ENCODE measurements at places on chromosomes 4 and X.
A peak's percentile ranks its signal among the peaks of the same experiment; 100 is the strongest.

DNA sequence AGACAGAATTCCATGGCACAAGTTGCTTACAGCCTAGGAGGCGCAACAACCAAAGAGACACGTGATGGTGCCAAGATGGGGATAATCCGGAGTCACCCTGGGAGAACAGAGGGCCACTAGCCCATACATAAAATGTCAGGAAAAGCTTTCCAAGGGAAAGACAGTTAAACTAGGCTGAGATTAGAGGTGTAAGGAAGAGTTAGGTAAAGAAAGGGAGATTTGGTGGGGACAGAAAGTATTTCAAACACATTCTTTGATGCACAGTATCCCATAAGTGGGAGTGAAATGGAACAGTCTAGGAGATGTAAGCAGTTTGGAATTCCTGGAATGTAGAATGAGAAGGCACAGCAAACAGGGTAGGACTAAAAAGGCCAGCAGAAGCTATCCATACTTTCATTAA is 860.9 kb upstream of the LCORL start:
- no peak for DNase-seq

- DNase-seq: no peak
Measured at GRCh38 chr4:45688341-45688740, 435.5 kb downstream of the GABRG1 start.

- DNase-seq: no peak
Measured at GRCh38 chr4:143658336-143658735, 42.1 kb downstream of the FREM3 start.

DNA sequence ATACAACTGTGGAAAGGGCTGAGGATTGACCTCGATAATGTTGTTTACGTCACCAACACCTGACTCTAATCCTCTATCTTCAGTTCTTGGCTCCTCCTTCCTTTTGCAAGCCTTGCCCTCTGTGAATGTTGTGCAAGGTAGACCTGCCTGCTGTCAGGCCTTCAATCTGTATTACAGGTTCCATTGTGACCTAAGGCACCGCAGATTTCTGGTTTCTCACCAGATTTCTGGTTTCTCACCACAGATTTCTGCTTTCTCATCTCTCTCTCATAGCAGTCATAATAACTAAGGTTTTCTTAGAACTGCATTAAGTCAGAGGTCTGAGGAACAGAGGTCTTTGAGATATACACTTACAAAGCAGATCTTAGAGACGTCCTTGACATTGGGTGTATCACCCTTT is 51.5 kb upstream of the ETNPPL start:
- peak; percentile 63 for DNase-seq

GRCh38 chrX:10101269-10101668 is 55.5 kb upstream of the CLCN4 start:
- DNase-seq: no peak

DNA sequence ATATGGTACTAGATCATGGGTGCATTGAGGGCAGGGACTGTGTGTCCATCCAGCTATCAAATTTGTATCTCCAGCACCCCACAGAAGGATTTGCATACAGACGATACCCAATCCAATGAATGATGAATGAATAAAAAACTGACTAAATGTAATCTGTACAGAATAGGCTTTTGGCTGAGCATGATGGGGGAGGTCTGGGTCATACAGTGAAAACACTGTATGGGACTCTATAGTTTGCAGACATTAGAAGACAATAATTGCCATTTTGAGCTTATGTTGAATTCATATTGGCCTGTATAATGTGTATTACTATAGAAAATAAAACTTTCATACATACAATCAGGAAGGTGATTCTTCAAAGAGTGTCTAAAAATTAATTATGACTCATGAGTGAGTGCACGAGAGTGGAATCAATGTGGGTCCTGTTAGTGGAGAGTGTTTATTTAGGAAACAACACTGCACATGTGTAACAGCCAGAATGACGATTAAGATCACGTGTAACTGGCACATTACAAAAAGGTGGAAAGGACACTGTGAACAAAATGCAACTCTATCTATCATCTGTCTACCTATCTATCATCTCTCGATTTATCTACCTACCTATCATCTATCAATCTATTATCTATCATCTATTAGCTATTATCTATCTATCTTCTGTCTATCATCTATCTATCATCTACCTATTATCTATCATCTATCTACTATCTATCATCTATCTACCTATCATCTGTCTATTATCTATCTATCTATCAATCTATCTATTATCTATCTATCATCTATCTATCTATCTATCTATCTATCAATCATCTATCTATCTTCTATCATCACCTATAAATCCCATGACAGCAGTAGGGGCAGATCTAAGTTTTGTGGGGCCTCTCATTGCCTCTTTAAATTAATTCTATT is 201.3 kb downstream of the PTTG2 start:
- no peak for DNase-seq

- DNase-seq: peak; percentile 67
Measured at GRCh38 chrX:69285881-69286564, 120.8 kb upstream of the PJA1 start.

DNA sequence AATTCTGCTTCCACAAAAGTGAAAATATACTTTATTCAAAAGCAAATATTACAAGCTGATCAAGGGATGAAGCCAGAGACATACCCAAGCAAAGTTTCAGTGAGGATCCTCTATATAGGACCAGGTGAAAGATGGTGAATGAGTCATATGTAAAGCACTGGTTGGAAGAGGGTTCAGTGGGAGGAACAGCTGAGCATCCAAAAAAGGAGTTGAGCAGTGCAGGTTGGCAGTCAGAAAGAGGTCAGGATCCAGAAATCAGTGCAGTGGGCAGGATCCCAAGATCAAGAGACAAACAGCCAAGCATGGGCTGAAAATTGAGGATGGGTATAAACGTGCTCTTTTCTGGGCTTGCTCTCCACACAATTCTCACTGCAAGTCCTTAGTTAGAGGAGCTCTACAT is 30.3 kb downstream of the OTC start:
- no peak for DNase-seq

- no peak for DNase-seq
Measured at GRCh38 chrX:136453771-136454170, 34.0 kb upstream of the BRS3 start.

GRCh38 chr4:101419336-101420135 is 72.2 kb upstream of the PPP3CA start:
- DNase-seq: peak; percentile 39

GRCh38 chr4:164542431-164542830 is 211.5 kb upstream of the SMIM31 start:
- no peak for DNase-seq

DNA sequence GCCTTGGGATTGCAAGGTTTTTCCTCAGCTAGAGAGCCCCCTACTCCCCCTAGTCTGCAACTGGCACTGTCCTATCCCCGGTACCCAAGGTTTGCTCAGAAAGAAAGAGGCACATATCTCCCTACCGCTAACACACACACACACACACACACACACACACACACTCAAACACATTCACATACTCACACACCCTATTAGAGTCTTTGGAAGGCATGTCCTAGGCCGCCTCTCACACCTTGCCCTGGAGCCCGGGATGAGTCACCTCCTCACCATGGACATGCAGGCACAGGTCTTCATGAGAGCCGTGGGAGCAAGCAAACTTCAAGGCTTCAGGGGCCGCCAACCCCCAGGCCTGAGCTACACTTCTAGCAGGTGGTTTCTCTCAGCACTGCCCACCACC is 49.2 kb downstream of the PJA1 start:
- DNase-seq: no peak

GRCh38 chrX:64097891-64098290 is 107.6 kb downstream of the AMER1 start:
- DNase-seq: no peak

- DNase-seq: no peak
Measured at GRCh38 chr4:81914623-81915022, 442.9 kb upstream of the RASGEF1B start.

DNA sequence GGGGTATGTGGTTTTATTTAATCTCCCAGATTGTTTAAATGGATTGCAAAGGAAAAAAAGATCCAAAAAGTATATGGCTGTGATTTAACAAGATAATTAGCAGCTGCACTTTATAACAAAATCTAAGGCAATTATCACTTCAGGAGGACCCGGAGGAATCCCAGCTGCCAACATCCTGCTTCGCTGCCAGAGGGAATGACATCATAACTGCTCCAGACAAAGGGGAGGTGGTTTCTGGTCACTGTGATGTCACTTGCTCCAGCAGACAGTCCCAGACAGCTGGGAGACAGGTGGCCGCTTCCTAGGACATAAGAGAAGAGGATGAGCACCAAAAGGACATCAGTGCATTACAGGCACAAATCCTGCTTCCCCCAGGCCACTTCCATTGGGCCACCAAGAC is 371.0 kb downstream of the BCOR start:
- no peak for DNase-seq

DNA sequence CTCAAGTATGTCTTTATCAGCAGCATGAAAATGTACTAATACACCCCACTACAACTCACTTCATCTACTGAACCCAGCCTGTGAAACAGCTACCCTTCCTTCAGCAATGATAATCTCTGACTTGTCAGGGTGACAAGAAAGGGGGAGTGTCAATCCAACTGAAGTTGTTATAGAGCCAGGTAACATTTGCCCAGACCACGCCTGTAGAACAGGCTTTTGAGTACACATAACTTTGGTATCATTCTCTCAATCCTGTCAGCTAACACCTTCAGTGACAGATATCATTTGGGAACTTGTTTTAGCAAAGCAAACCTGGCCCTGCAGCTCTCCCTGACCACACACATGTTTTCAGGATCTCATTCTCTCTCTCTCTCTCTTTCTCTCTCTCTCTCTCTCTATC is 592.2 kb downstream of the SMARCA1 start:
- no peak for DNase-seq

GRCh38 chr4:78210694-78211410 is 153.7 kb downstream of the FRAS1 start:
- no peak for DNase-seq

DNA sequence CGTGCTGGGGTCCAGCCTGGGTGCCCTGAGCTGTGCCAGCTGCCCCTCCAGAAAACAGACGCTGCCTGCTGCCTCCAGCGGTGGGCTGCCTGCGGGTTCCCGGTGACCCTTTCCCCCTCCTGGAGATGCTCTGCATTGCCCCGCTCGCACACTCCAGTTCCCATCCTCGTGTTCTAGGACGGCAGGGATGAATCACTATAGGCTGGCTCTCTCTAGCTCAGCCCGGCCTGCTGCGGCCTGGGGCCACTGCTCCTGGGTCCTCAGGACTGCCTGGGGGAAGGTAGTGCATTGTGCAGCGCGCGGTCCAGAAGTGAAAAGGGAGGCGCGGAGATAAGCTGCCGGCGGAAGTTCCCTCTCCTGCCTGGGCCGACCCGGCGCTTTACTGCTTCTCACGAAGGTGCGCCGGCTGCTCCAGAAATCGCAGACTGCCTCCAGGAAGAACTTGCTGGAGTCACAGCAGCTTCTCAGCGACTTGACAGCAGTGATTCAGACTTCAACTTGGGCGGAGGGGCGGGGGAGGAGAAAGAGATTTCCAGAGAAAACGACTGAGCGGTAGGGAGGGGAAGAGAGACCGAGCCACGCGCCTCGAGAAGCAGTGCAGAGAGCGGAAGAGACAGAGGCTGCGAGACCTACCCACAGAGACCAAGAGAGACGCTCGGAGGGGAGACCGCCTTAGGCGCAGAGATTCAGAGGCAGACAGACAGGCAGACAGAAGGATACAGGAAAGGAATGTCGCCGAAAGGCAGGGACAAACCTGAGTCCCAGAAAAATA is 6.7 kb upstream of the MSX1 start:
- DNase-seq: peak; percentile 28

- DNase-seq: no peak
Measured at GRCh38 chrX:13081395-13082205, 37.2 kb upstream of the FAM9C start.

DNA sequence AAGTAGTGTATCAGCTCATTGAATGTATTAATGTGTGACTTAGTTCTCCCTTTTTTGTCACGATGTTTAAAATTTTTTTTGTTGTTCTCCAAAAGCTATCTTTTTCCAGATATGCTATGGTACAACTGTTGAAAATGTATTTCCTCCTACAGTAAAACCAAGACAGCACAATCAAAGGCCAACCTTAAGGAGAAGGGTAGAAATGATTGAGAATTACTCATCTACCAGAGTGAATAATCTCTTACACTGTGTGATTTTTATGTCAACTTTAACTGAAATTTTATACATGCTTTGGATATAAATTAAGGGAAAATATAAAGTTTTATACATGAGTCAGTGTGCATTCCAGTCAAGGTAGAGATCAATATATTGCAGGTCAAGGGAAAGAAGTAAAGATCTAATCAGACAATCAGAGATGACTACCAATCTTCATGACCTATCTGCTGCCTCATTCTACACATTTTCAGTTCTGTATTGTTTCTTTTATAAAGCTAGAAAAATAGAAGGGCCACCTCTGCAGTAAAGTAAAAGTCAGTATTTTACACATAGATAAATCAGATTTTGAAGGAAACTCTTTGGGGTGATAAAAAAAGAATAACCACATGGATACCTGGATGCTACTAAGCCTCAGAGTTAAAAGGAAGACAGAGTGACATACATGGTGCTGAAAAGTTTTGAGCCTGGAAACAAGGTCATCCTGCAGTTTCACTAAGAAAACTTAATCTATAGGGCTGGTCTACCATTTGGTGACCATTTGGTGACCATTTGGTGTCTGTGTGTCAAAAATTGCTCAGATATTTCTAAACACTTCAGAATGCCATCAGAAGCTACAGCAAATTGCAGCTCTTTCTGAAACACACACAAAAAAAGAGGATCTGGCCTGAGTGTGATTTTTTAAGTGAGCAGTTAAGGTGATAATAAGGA is 1.6 kb downstream of the FAM13A start:
- peak; percentile 29 for DNase-seq

GRCh38 chr4:4254199-4254598 is 6.2 kb upstream of the TMEM128 start:
- no peak for DNase-seq

- DNase-seq: no peak
Measured at GRCh38 chrX:104172788-104173187, 6.5 kb downstream of the FAM199X start.

- DNase-seq: no peak
Measured at GRCh38 chrX:49999087-49999486, 76.7 kb downstream of the CLCN5 start.

DNA sequence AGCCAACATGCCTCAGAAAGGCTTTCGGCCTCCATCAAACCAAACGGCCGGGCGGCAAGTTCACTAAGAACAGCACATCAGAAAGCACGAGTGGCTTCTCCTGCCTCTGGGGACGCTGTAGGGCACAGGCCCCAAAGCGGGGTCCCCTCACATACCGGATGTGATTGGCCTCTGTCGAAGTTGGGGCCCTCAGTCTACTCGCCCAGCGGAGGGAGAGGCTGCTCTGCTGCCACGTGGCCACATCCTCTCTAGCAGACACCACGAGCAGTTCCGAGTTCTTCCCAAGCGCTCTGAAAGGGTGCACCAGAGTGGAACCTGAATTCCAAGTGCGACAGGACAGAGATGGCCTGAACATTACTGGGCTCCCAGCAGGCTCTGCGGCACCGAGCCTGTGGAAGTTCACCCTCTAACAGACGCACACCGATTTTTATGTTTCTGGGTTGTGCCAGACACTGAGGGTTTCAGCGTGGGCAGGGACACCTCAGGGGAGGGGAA is 21.1 kb downstream of the NOP14 start:
- no peak for DNase-seq

- DNase-seq: no peak
Measured at GRCh38 chrX:84729408-84729807, 227.2 kb upstream of the HDX start.

- DNase-seq: no peak
Measured at GRCh38 chr4:177484613-177485021, 42.4 kb upstream of the AGA start.

- DNase-seq: no peak
Measured at GRCh38 chr4:16048619-16049419, 35.0 kb downstream of the PROM1 start.

All from activated CD4-positive, alpha-beta T cell treated with anti-CD3 and anti-CD28 coated beads, Interleukin-2, Interleukin-6, amounts not matched to agents 100 ng/mL and 50 ng/mL, durations not matched to agents 16 hours and 8 hours (primary cell).